ENCODE measurements at places on chromosomes 12 and 14. TPM values are rescaled to one million over a fixed set of nuclear protein-coding genes. Genes with fewer than 3 reads are reported as not detected.

DNA sequence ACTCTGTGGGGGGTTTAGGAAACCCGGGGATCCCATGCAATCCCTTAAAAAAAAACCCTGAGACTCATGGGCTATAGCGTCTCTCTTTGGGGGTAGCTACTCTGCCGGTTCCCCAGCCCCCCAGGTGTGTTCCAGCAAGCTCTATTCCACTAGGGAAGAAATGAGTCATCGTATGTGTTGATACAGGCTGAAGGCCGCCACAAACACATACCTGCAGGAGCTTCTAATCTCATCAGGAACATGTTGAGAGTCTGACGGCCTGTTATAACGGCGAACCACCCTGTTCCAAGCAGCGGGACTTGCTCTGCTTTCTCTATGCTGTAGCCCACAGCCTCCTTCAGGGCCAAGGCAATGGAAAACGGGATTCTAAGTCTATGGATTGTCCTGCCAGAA, 977 bp upstream of the KRT5 start:
- no peak for DNase-seq

TMEM132C gene
- 0.49 TPM for total RNA-seq

TMEM263 gene
- 55.5 TPM for total RNA-seq

- no peak for DNase-seq
Observed at GRCh38 chr12:750366-751191, 1.8 kb upstream of the WNK1 start.

- no peak for DNase-seq
Observed at GRCh38 chr12:94677778-94678177, 27.4 kb upstream of the TMCC3 start.

DNA sequence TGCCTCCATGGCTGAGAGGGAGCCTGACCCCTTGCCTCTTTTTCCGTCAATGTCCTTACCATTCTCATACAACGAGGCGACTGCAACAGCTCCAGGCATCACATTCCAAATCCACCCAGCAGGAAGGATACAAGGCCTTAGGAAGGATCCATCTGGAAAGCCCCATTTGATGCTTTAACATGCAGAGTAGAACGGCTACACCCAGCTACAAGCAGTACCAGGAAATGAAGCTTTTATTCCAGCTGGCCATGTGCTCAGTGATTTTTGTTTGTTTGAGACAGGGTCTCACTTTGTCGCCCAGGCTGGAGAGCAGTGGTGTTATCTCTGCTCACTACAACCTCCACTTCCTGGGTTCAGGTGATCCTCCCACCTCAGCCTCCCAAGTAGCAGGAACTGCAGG, 124.8 kb downstream of the TMEM132D start:
- no peak for DNase-seq

All from aorta (tissue), 5 donors.